ENCODE measurements at places on chromosomes 3 and 15.

GRCh38 chr15:92411256-92411655, 17.6 kb downstream of the ST8SIA2 start:
- no peak for DNase-seq

DNA sequence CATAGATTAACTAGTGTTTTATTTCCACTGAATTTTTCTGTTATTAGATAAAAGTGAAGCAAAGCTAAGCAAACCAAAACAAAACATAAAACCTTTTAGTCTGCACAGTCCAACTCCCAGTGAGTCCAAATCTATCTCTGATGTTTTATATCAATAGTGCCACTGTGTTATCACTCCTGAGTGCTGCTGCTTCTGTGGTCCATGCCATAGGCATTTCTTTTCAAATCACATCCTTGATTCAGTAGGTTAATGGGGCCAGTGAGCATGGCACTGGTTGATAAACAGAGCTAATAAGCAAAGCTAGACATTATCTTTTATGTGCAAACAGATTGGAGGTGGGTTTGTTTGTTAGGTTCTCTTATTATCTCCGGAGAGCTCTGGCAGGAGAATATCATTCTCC, 30.0 kb downstream of the RBMS3 start:
- DNase-seq = no peak

DNA sequence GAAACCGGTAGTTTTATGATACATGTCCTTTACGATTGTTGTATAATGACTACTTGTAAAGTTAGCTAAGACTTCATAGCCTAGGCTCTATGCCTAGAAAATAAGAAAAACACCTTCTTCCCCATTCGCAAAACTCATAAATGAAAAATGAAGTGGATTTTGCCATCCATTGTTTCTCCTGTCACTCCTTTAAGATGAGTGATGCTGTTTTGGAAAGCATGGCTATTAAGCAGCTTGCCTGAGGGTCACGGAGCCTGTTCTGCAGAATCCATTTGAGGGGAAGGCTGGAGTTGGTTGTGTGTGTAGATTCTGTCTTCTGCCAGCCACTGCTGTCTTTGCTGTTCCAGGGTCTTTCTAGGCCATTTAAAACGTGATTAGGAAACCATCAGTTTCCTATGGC, 31.5 kb downstream of the ROBO2 start:
- DNase-seq = no peak

DNA sequence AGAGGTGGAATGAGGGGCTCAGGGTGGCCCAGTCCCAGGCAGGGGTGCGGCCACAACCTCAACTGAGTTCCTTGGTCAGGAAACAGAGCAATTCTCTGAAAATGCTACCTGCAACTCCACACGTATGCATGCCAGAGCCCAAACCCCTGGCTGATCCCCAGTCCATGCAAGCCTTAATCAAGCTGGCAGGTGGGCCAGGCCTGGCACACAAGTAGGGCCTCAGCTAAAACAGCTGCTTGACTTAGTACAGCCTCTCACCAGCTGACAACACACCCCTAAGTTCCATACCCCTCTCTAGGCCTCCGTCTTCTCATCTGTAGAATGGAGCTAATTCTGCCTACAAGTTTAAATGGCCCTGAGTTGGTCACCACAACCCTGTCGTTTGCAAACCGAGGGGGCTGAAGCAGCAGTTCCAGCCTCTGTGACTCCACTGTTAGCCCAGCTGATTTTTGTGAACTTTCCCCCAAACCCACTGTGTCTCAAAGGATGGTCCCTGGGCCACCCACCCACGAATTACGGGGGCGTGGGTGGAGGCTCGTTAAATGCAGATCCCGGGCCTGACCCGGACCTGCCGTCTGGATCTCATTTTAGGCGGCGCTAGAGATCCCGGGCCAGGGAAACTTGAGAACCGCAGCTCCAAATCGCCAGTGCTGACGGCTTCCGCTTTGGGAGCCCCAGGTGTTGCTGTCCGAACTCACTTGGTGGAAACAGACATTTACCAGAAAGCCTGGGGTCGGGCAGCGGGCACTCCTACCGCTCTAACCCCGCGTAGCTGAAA, 927 bp downstream of the CHDH start:
- no peak for DNase-seq
